ENCODE measurements at places on chromosomes 11 and 22.

GRCh38 chr11:94576306-94576705, 9.1 kb downstream of the PIWIL4 start:
- DNase-seq = no peak

DNA sequence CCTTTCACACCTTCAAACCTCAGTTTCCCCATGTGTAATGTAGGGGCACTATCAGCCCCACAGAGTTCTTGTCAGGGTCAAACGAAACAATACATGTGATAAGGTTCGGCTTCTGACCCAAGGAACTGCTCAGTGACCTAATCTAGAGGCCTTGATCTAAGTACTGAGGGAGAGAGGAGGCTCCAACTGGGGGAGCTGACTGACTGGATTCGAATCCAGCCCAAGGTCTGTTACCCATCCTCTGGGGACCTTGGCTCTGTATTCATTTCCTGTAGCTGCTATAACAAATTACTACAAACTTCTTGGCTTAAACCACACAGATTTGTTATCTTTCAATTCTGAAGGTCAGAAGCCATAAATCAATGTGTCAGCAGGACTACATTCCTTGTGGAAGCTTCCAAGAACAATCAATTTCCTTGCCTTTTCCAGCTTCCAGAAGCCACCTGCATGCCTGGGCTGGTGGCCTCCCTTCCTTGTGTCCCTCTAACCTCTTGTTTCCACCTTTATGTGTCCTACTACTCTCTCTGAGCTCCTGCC, 10.7 kb upstream of the ANAPC15 start:
- no peak for DNase-seq

DNA sequence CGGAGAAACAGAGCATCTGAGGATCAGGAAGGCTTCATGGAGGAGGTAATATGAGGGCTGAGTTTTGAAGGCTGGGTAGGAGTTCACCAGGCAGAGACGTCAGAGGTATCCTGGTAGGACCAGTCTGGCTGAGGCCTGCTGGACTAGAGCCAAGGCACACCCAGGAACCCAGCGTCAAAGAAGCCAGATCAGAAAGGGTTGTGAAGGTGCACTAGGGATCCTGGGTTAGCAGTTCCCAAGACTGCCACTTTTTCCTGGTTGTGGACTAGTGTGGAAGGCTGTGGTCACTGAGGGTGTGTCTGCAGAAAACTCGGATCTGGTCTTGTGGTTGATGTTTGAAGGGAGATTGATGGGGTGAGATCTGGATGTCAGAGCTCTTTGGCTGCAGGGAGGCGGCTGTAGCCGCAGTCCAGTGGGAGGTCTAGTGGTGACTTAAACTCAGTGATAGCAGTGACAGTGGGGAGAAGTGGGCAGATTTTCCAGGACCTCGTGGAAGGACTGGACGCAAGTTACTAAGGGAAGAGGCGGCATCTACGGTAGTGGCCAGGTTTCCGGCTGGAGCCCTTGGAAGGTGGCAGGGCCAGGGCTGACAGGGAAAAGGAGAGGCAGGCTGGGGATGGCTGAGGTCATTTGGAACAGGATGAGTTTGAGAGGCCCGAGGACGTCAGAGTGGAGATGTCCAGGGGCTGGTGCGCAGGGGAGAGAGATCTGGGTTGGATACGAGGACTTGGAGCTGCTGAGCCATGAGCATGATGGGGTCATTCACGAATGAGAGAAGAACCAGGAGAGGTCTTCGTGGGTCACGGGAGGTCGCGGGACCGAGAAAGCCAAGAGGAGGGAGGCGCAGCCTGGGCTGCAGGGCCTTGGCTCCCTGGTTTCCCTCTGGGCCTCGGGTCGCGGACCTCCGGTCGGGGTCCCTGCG, 10.9 kb downstream of the RELA start:
- no peak for DNase-seq

- no peak for DNase-seq
Observed at GRCh38 chr22:47144076-47144765, 381.8 kb downstream of the TBC1D22A start.

DNA sequence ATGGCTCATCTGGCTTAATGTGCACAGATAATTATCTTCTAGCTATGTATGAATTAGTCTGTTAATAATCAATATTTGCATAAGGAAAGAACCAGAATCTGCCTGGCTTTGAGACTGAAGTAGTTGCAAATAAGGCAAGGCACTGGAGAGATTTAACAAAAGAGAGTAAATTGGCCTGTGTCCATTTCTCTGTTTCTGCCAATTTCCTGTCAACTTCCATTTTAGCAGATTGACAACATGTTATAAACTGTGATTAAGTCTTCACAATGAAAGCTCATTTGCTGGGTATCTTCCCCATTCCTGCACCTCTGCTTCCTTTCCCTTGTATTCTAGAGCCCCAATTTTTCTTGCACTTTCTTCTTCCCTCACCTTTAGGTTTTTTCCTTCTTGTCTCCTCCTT, 5.3 kb upstream of the TMEM123 start:
- no peak for DNase-seq

DNA sequence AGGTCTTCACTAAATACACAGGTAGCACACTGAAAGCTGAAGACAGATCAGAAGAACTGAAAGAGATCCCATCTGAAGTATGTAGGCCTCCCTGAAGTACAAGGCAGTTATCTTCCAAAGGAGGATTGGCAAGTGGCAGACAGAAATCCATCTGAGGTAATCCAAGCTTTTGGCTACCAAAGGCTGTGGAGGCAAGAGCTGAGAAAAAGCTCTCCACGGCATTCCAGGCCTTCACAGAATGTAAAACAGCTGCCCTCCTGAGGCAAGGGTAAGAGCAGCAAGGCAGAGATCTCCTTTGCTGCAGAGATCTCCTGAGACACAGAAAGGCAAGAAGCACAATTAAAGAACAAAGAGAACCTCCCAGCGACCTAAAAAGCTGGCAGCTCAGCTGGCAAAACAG, 19.1 kb downstream of the PIK3C2A start:
- no peak for DNase-seq

GRCh38 chr11:32186118-32186517, 95.2 kb downstream of the RCN1 start:
- DNase-seq = no peak

DNA sequence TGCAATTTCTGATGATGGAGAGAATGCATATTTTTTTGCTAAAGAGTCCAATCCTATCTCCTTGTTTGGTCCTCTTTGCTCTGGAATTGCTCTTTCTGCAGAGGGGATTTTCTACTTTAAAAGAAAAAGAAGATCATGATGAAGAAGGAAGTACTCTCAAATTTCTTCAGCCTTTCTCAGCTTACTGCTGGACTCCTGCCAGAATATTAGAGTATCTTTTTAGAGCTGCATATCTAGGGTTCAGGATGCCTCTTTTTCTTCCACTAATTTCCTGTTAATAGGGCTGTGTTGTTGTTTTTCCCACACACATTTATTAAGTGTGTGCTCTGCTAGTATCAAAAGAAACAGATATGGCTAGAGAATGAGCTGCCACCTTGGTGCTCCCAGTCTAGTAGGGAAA, 18.2 kb downstream of the UBASH3B start:
- DNase-seq = no peak

DNA sequence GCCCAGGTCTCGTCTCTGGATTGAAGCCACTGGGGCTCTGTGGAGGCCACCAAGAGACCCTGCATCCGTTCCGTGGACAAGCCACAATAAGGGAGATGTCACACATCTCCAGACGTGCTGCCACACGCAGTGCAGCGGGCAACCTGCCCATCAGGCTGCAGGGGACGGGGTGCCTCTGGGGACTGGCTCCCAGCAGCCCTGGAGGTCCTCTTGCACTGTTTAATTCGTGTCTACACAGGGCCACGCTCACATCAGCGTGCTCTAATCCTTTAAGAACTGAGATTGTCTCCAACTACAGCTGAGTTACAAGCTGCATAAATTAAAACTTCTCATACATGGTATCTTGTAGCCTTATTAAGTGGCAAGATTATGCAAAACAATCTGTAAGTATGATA, 1232.2 kb downstream of the BRD1 start:
- DNase-seq = no peak

- no peak for DNase-seq
Observed at GRCh38 chr11:111045407-111045803, 200.1 kb upstream of the POU2AF2 start.

All from NT2/D1 (cell line).